ENCODE measurements at places on chromosomes 1 and 21.

GRCh38 chr1:56821462-56821797, 2.2 kb upstream of the FYB2 start:
- no peak for DNase-seq

DNA sequence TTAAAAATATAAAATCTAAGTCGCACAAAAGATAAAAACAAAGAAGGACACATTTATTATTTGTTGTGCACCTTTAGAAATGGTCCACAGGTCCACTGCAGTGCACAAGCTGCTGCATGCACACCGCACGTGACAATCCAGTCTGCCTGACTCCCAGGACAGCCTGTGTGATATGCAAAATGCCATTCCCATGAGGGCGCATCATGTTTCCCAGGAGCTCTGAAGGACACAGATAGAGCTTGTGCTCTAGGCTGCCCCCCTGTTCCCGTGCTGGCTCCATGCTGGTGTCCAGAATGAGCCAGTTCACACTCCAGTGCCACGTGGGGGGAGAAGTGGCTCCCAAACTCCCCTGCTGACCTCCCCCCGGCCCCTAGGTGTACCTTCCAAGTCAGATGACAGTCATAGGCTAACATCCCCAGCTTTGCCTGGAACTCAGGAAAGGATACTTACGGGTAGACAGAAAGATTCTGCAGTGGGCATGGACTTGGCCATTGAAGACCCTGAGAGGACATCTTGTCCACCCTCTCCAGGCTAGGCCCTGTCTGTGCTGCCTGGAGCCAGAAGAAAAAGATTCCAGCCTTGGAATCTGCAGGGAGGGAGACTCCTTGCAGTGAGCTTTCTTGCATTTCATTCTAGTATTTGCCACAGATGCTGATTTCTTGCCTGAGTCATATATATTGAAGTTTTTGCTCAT, 26.3 kb downstream of the RAB7B start:
- DNase-seq = peak; percentile 87

DNA sequence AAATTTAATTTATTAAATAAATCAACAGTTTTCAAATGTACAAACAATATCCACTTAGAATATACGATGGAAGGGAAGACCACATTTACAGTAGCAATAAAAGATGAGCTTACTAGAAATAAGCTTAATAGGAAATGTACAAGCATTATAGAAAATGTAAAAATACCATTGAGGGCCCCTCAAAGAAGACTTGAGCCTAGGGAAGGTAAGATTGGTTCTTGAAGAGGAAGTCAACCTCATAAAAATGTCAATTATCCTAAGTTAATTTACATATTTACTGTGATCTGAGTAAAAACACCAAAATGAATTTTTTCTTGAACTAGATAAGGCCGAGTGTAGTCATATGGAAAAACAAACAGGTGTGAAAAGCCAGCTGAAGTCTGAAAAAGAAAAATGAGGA, 39.7 kb upstream of the TRIM67 start:
- DNase-seq = no peak

DNA sequence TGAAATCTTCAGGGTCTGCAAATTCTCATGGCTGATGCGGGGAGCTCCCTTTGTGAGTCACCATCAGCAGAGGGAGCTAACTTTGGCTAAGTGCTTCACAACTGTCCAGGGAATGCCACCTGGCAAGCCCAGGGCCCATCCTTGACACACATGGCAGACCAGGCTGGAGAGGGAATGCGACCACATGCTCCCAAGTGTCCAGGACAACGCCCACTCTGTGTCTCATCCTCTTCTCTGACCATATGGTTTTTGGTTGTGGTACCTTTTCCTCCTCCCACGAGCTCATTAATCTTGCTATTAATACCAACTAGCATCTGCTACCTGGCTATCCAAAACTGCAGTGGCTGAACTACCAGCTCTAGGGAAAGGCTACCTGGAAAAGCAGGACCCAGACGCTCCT, 37.1 kb upstream of the CLSTN1 start:
- peak; percentile 51 for DNase-seq

DNA sequence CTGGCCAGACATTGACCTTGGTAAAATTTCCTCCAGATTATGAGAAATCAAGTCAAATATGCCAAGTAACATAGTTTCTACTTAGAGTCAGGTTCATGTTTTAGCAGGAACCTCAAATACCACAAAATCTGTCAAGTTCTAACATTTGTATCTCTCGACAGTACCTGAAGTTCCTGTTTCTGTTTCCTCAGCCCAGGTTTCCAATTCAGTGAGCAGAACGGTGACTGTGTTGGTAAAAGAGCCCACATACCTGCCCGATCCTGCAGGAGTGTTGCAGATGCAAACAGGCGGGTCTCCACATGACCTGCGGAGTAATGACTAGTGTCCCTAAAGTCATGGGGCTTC, 57.9 kb upstream of the LGALS8 start:
- DNase-seq = no peak

DNA sequence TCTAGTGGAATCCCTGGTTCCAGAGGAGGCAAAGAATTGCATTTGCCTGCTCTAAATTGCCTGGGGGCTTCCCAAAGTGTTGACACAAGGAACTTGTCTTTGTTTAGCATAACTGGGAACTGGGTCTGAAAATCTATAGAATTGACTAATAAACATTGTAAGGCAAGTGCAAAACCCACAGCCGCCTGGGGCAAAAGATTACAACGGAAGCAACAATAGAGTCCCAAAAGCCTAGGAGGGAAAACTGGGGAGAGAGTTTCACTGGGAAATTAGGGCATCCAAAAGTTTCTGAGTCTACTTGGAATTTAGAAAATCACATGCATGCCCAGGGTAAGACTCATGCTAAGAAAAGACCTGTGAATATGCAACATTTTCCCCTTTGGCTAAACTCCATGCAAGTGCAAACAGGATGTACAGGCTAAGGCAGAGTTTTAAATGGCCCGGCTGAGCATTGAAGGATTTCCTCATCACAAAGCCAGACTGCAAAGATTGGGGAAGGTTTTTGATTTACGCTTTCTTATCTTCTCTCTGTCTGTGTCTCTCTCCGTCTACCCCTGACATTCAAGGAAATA, 725.3 kb upstream of the NCAM2 start:
- DNase-seq = no peak

GRCh38 chr1:93909146-93910050, at the start of gene GCLM:
Gene GCLM (minus strand): TSS chr1:93909430. CDS start chr1:93909163, 267 bp downstream.
- DNase-seq = peak; percentile 92

DNA sequence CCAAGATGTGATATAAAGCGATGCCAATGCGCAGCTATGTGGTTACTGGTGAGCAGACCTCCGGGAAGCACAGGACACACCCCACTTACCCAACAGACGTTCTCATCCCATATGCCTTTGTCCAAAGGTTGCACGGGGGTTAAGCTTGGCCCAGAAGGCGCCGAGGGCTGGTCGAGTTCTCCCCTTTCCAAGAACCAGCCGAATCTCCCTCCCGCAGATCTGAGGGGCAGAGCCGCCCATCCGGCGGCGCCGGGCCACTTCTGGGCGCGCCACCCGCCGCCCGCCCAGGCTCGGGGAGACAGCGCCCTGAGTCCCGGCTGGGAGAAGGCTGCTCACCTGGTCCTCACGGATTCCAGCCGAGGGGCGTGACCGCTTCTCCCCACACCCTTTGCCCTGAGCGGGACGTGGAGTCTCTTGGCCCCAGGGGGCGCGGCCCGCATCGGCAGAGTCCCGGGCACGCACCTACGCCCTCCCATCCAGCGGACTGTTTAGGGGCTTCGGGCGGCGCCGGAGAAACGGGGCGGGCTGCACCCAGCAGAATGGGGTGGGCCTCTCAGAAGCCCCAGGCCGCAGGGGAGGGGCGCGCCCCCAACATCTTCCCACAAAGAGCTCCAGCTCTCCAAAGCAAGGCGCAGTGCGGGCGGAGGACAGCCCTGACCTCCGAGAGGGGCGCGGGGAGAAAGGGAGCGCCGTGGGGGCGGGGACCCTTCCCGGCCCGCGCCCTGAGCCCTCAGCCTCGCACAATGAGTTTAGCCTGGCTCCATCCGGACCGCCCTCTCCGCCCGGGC, 615 bp downstream of the GPR161 start:
- peak; percentile 17 for DNase-seq

- DNase-seq = peak; percentile 100
Measured at GRCh38 chr1:201020040-201020591, 3.4 kb downstream of the KIF21B start.

DNA sequence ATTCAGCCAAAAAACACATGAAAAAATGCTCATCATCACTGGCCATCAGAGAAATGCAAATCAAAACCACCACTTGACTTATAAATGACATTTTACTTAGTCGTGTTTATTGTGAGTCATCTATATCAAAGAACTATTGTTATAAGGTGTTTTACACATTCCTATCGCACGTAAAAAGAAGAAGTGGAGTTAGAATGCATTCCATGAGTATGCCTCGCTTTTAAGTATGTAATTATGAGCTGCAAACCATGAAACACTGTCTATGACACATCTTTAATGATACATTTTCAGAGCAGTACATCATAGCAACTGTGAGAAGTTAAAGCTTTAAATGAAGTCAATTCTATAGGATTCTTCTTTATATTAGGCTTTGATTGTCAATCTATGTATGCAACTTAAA, 614.3 kb upstream of the ADAMTS5 start:
- no peak for DNase-seq

- DNase-seq = peak; percentile 84
Measured at GRCh38 chr1:2311184-2312032, 79.9 kb downstream of the MORN1 start.

DNA sequence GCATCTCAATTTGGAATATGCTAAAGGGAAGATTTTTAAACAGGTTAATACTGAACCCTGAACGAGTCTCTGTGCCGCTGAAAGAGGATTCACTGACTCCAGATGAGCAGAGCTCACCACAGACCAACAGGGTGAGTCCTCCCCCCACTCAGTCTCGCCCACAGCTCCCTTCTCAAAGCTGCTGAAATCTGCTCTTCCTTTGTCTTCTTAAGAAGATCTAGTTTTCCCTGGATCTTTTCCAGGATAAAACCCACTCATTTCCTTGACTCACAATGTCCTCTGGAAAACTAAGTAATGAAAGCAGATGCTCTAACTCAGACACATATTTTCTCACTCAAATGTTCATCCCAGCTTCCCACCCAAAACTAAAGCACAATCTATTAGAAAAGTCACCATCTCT, 447.0 kb upstream of the PKN2 start:
- peak; percentile 38 for DNase-seq

DNA sequence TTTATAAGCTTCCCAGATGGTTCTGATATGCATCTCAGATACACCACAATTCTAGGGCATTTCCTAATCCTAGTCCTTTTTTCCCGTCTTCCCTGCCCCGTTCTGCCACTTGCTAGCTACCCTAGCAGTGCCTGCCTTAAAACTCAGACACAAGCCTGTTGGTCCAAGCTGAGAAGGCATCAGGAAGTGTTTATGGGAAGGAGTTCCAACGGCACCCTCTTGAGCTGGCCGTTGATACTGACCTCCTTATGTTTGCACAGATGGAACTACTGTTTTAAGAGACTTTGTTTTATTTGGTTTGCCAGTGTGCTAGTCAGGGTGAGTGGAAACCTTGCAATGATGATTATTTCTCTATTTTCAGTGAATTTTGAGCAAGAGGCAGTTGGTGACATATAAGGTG, 67.2 kb downstream of the UCK2 start:
- DNase-seq = no peak

DNA sequence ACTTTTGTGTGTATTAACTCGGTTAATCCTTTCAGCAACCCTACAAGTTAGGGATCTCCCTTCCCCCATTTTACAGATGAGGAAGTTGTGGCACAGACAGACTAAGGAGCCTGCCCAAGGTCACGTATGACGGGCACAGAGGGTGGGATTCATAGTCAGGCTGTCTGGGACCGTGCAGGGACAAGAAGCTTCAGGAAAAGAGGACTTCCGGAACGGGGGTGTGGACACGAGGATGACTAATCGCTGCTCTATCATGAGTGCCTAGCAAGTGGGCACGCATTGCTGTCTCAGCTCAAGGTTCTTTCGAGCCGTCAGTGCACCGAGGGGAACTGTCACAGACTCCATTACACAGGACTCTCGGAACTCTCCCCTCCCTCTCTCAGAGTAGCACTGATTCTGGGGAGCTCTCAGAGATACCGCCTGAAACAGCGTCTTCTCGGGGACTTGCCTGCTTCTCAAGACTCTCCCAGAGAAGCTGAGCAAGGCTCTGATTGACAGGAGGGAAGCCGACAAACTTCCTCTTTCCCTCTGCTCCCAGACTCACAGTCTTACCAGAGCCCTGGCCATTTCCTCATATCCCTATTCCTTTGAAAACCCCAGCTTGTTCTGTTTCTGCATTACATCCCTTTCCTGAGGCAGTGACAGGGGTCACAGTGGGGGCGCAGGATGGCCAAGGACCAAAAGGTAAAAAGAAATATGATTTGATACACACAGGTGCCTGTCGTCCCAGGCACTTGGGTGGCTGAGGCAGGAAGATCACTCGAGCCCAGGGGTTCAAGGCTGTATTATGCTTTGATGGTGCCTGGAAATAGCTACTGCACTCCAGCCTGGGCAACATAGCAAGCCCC, 14.4 kb downstream of the FHAD1 start:
- no peak for DNase-seq

- no peak for DNase-seq
Measured at GRCh38 chr1:59653968-59654367, 160.8 kb upstream of the HOOK1 start.

DNA sequence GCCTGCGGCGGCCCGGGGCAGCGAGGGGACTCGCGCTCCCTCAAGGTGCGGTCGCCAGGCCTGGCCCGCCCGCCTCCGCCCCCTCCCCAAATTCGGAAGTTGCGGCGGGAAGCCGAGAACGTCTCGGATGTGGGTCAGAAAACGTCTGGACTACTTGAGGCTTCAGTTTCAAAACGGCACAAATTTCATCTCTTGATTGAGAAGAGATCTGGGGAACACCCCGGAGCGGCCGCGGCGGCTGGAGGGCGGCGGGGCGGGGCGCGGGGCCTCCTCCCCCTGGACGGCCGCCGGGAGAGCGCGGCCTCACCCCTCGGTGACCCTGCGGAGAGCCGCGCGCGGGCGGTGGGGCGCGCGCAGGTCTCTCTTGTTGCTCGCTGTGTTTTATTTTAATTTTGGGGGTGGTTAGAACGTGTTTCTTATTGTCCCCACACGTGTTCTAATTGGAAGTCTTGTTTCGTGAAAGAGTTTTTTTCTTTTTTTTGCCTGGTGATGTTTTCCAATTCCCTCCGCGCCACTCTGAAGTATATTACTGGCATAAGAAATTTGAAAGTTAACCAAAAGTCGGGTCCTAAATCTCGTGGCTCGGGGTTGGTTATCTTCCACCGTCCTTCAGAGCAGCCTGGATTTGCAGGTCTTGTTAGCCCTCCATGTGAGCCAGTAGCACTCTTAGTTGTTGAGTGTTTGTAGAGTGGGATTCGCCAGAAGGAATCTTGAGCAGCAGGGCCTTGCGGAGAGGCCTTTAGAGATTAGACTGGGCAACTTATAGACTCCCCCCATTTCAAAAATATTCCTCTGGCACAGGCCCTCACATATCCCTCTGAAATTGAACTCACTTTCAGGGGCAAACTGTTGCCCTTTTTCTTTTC, 749 bp downstream of the PCBP3 start:
- no peak for DNase-seq

Measured in WERI-Rb-1 (cell line).